ENCODE measurements at places on chromosomes 7 and 10.
A peak's percentile ranks its signal among the peaks of the same experiment; 100 is the strongest.

DNA sequence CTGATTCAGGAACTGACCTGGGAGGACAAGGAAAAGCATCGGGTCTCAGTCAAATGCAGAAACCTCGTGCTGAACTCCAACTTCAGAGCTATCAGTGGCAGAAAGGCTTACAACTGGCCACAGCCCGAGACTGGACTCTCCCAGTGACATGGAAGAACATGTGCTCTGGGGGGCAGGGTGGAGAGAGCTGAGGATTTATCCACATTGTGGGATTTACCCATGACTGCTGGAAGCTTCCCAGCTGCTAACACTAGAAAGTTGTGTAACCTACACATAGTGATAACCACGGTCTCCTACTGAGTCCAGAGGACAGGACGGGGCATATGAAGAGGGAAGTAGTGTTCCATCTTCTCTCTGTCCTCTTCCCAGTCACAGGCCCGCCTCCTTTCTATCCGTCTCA, 103.4 kb downstream of the ITIH5 start:
- DNase-seq = no peak

DNA sequence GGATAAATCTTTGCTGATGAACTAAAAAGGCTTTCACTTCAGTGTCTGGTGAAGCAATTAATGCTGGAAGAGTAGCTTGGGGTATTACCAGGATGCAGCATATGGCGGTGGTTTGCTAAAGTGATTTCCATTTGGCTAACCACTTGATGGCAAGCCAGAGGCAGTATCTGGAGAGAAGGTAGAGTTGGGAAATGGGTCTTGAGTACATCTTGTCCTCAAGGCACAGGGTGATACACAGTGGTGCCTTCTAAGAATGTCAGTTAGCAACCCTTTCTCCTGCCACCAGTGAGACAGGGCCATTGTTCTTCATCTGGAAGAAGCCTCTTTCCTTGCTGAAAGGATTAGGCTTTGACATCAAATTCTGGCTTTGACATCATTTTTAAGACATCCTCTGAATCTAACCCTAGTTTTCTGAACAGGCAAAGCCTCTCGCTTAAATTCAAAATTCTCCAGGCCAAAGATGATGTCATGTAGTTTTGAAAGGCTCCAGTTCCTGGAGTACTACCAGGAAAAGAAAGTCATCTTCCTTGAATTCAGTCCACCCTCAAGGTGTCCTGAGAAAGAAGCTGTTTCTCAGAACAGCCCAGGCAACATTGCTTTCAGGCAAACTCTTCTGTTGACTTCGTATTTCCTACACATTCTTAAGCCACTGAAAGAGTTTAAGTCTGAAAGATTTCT, 162.4 kb downstream of the ARID5B start:
- no peak for DNase-seq

- peak; percentile 26 for DNase-seq
These were observed 42.1 kb upstream of the ANAPC16 start for GRCh38 chr10:72173619-72174296.

GRCh38 chr7:69748530-69748929, 150.3 kb downstream of the AUTS2 start:
- DNase-seq = no peak

- DNase-seq = no peak
These were observed 22.0 kb downstream of the PAX2 start for GRCh38 chr10:100767422-100767775.

- no peak for DNase-seq
These were observed 225.6 kb upstream of the CACNA2D1 start for GRCh38 chr7:82669141-82669540.

DNA sequence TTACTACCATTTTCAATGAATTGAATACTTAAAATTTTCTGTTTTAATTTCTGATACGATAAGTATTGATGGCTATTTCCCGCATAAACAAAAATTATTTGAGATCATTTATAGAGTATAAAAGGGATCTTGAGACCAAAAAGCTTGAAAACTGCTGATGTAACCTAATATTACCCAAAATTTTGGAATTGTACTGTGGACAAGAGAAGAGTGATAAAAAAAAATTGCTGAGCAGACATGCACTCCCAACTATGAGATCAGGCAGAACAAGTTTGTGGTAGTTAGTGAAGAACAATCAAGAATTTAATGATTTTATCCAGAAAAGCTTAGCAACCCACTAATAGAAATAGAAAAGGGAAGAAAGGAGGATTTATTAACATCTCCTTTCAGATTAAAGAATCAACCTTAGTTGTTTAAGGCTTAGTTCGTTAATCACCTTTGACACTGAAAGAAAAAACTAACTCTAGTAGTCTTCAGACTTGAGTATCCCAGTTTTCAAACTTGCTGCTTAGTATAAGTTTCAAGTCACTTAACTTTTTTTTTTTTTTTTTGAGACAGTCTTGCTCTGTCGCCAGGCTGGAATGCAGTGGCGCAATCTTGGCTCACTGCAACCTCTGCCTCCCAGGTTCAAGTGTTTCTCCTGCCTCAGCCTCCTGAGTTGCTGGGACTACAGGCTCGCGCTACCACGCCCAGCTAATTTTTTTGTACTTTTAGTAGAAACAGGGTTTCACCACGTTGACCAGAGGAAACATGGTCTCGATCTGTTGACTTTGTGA, 50.6 kb upstream of the ZC3HAV1 start:
- no peak for DNase-seq

DNA sequence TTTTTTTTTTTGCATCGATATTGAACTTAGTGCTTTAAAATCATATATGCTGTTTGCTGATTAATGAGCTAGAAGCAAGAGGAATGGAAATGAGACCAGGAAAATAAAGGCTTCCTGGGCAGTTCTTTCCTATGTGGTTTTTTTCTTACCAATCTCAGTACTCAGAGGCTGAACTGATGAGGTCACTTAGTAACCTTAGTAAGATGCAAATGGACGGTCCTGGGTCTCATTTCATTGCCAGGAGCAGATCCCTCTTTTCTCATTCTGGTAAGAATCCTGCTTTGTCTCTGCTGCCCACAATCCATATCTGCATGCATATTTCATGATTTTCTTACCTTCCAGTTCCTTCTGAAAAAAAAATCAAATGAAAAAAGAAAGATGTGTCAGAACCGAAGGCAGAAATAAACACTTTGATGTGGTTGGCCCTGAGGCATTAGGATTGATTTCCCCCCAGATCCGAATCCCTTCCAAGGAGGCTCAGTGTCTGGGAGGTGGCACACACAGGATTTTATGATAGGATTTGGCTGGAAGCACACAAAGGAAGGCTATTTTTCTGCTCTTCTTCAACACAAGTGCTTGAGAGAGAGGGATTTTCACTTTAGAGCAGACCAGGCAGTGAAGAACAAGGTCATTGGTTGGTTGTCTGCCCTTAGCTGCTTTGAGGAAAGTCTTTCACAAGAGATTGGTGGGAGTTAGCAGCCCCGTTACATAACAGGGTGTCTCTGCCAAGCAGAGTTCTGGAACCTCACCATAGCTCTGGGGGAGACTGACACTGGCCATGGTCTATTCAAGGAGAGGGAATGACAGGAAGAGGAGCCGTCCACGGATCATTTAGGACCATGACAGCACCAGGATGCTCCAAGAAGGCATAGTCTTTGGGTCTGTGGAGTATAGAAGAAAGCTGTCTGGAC, 150.0 kb downstream of the CAMK1D start:
- DNase-seq = no peak
